ENCODE measurements at places on chromosomes 1 and 21.

- no peak for DNase-seq
These were observed 75.2 kb downstream of the PLPPR5 start for GRCh38 chr1:98929437-98929836.

- no peak for DNase-seq
These were observed 178.6 kb downstream of the GPR52 start for GRCh38 chr1:174626031-174627025.

DNA sequence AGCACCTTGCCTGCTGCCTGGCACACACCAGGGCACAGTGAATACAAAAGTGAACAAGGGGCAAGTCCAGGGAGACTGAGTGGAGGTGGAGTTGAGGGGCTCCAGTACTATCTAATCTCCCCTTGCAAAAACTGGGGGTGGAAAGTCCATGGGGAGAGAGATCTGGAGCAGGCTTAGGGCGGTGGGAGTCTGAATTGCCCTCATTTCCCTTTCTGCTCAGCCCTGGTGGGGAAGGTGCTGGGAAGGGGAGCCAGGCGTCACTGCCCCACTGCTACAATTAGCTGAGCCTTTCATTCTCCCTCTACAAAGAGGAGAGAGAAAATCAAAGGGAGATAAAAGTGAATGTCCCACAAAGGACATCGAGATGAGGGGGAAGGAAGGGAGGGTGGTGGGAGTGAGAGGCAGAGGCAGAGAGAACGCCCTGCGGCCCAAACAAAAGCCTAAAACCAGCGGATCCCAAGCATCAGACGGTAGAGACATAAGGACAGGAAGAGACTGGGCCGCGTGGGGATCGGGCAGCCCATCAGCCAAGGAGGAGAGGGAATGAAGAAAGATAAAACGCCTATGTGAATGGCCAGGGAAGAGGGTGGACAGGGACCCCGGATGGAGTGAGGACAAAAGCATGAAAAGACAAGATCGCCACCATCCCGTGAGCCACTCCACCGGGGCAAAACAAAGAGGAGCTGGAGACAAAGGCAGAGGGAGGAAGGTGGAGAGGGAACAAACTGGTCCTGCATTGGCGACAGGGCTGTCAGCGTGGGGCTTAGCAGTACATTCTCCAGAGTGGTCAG is 46.8 kb upstream of the SOX13 start:
- DNase-seq: no peak

DNA sequence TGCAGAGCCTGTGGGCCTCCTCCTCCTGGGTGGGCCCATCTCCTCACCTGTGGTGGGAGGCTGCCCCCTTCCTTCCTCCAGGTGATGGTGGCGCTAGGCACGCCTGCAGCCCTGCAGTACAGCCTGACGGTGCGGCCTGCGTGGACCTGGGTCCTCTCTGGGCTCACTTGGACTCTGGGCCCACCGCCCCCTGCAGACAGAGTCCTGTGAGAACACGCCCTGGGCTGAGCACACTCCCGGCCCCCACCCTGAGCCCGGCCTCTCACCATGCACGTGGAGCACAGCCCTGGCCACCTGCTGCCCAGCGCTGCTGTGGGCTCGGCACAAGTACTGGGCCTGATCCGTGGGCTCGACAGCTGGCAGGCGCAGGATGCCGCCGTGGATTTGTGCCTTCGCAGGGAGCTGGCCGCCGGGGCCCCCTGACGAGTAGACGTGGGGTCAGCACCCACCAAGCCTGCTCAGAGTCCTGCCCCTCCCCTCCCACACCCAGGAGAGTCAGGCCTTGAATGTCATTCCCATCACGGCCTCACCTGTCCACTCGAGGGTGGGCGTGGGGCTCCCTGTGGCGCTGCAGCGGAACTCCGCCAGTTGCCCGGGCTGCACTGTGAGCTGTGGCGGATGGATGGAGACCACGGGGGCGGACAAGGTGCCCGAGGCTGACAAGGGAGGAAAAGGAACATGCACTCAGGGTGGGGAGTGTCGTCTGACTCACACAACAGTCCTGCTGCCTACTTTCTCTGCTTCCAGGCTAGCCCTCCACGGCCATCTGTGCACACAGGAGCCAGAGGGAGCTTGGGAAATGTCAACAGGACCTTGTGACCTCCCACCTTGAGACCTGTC is 43.4 kb downstream of the LDLRAD2 start:
- DNase-seq: no peak

- DNase-seq: no peak
These were observed 165.0 kb upstream of the IRF2BP2 start for GRCh38 chr1:234774971-234775370.

GRCh38 chr1:3789421-3790300 is 6.6 kb downstream of the LRRC47 start:
- DNase-seq: no peak
